NCI-H345 (cell line): ENCODE measurements at places on chromosomes 7 and 10.

DNA sequence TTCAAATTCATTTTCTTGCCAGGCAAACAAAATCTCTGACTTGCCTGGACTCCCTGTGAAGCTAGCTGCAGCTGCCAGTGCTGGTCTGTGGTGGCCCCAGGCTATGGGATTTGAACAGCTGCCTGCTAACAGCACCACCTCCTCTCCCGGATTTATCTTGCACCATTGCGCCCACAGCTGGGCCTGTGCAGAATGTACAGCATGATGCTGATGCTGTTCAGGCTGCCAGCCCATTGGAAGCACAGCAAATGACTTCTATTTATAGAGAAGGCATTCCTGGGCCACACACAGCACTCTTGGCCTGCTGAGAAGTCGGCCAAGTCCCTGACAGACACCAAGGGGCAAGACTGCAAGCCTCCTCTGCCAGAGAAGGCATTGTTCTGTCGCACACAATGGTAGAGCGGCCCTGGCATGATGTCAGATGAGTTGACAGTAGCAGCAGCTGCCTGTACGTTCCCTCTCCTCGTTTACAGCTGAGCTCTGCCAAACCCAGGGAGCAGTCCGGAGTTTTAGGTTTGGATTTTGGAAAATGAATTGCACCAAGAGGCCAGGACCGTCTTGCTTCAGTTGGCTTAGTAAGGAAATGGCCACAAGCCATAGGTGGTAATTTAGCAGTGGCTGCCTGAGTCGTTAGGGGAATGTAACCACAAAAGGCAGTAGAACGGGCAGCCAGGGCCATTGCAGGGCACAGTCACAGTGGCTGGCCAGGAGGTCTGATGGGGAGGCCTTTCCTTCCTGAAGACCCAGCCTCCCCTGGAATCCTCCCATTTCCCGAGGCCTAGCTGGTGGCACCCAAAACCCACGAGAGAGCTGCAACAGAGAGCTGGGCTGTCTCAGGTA, 38.5 kb downstream of the MTURN start:
- peak; percentile 96 for DNase-seq

GRCh38 chr7:32905175-32905662, 13.7 kb upstream of the KBTBD2 start:
- no peak for DNase-seq

GRCh38 chr7:114943530-114943929, 21.6 kb downstream of the MDFIC start:
- no peak for DNase-seq

GRCh38 chr10:102243309-102243708, 2.0 kb upstream of the PITX3 start:
- DNase-seq, result no peak

DNA sequence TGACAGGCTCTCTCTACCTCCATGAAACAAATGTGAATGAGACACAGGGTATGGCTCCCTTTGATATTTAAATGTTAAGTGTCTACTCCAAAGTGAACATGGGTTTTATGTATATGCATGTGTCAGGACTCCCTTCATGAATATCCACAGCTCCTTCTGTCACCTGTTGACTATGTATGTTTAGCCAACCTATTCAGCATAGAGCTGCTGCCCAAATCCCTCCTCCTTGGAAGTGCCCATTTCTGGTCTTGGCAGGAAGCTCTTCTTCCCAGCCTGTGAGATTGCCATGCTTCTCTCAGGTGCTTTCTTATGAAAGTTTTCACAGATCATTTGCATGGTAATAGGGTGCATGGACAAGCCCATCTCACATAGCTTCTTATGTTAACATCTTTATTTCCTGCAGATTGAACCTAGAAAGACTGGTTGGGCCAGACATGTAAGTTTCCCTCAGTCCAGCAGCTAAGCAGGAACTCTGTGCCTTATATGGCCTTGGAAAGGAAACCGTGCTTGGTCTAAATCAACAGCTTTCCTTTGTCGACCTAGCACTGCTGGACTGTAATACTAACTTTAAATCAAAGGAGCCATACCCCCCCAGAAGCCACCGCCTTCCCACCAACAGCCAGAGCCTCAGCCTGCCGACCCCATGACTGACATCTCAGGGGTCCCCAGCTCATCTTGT, 288.9 kb downstream of the ADARB2 start:
- DNase-seq, result no peak
